Ascending aorta (tissue), 2 donors: ENCODE measurements at places on chromosomes 5 and 9.

GRCh38 chr9:133708246-133709014, 29.7 kb downstream of the SARDH start:
- no peaks in the 10 kb centered on the region for H3K36me3 ChIP-seq
- no peak overlapping the region for H3K27ac ChIP-seq
- no peak for DNase-seq
- no peak overlapping the region for H3K4me3 ChIP-seq
- H3K4me1 ChIP-seq: no peaks in the 10 kb centered on the region

DNA sequence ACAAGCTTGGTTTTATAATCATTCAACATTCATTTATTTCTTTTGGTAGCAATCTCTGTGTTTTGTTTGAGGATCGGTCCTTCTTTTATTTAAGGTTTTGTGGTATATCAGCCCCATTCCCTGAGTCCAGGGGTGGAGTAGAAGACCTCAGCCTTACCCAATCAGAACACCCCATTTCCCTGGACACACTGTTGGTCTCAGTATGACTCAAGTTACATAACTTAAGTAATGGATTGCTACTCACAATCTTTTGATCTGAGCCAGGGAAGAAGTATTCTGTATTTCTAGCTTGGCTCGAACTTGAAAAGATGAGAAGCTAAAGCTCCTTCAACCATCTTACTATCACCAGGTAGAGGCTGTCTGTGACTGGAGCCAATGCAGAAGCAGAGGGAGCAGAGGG, 175.2 kb upstream of the HAPLN1 start:
- no peak overlapping the region for H3K27ac ChIP-seq
- H3K4me1 ChIP-seq: no peaks in the 10 kb centered on the region
- no peaks in the 10 kb centered on the region for H3K36me3 ChIP-seq
- no peak for DNase-seq
- no peaks in the 10 kb centered on the region for H3K27me3 ChIP-seq

GRCh38 chr5:172541773-172542136, 87.4 kb upstream of the SH3PXD2B start:
- H3K4me3 ChIP-seq: no peak overlapping the region
- no peak for DNase-seq
- H3K27ac ChIP-seq: no peak overlapping the region
- no peaks in the 10 kb centered on the region for H3K36me3 ChIP-seq
- no peaks in the 10 kb centered on the region for H3K27me3 ChIP-seq
- no peaks in the 10 kb centered on the region for H3K4me1 ChIP-seq

- H3K36me3 ChIP-seq: no peaks in the 10 kb centered on the region
- H3K4me1 ChIP-seq: peaks cover 4% of the 10 kb centered on the region
Observed at GRCh38 chr9:89690334-89690912, 85.6 kb downstream of the GADD45G start.

- no peaks in the 10 kb centered on the region for H3K4me1 ChIP-seq
- no peak overlapping the region for H3K27ac ChIP-seq
- H3K4me3 ChIP-seq: no peak overlapping the region
- H3K27me3 ChIP-seq: no peaks in the 10 kb centered on the region
Observed at GRCh38 chr5:65873181-65873750, 53.1 kb upstream of the ERBIN start.

- no peaks in the 10 kb centered on the region for H3K4me1 ChIP-seq
- DNase-seq: no peak
- no peaks in the 10 kb centered on the region for H3K36me3 ChIP-seq
- no peak overlapping the region for H3K27ac ChIP-seq
Observed at GRCh38 chr5:135491552-135492318, 39.6 kb upstream of the TIFAB start.

DNA sequence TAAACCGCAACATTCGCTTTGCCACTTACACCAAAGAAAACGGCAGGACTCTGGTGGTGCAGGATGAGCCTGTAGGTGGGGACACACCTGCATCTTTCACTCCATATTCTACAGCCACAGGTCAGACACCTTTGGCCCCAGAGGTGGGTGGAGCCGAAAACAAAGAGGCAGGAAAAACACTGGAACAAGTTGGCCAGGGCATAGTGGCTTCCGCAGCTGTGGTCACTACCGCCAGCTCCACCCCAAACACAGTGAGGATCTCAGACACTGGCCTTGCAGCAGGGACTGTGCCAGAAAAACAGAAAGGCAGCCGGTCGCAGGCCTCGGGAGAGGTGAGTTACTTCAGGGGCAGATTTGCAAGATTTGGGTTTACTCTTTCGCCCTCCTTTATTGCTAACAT, 33.8 kb downstream of the KDM3B start:
- DNase-seq: no peak
- no peak overlapping the region for H3K4me3 ChIP-seq
- H3K27me3 ChIP-seq: no peaks in the 10 kb centered on the region
- no peak overlapping the region for H3K27ac ChIP-seq
- no peaks in the 10 kb centered on the region for H3K4me1 ChIP-seq

DNA sequence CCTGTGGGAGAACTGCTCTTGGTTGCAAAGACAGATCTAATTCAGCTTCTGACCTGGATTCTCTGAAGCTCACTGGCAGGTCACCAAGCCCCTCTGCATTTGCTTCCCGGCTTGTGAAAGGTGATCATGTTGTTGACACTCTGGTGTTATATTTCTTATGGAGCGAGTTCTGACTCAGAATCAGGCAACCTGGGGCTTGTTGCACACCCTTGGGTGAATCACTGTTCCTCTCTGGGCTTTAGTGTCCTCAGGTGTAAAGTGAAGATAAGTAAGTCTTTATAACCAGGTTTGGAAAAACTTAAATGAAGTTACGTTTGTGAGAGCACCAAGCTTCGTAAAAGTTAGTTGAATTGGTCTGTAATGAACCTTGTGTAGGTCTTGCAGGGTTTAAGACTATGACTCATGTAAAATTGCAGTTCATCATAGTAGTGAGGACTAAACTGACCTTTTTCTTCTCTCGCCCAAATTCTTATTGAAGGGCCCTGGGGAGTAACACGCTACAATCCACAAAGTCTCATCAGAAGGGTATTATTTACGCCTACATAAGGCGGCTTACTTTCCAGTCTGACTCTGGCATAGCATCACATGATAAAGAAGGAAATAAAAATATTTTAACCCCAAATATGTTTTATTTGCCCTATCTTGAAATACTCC, 218.6 kb downstream of the TMEM38B start:
- H3K27ac ChIP-seq: no peak overlapping the region
- DNase-seq: no peak
- no peaks in the 10 kb centered on the region for H3K4me1 ChIP-seq
- no peaks in the 10 kb centered on the region for H3K27me3 ChIP-seq
- H3K4me3 ChIP-seq: no peak overlapping the region
- H3K36me3 ChIP-seq: no peaks in the 10 kb centered on the region

DNA sequence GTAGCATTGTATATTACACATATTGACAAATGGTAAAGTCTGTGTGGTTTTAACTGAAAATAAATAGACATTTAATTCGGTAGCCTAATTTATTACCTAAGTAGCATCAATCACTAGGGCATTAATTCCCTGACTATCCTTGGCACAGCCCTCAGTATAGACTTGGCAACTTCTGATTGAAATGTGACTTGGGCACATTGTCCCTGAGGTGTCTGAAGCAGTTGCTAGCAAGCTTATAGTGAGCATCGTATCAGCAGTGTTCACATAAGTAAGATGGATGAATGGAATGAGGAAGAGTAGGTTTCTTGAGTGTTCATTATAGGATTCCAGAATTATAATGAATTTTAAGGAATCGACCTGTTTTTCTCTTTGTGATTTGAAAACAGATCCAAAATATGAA, 16.1 kb downstream of the LURAP1L start:
- H3K4me1 ChIP-seq: no peaks in the 10 kb centered on the region
- DNase-seq: no peak
- H3K27ac ChIP-seq: no peak overlapping the region
- no peak overlapping the region for H3K4me3 ChIP-seq
- no peaks in the 10 kb centered on the region for H3K27me3 ChIP-seq

DNA sequence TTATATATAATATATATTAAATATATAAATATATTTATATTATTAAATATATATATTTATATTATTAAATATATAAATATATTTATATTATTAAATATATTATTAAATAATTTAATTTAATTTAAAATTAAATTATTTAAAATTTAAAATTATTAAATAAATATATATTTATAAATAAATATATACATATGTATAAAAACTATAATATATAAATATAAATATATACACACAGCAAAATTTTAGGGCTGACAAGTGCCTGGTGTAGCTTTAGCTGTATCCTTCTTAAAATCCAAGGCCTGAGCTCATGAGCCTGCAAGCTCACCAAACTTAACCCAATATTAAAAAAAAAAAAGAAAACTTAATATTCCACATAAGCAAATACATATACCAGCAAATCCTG, 53.2 kb downstream of the UBAP2 start:
- DNase-seq: no peak
- H3K36me3 ChIP-seq: peaks cover 11% of the 10 kb centered on the region
- no peaks in the 10 kb centered on the region for H3K4me1 ChIP-seq

DNA sequence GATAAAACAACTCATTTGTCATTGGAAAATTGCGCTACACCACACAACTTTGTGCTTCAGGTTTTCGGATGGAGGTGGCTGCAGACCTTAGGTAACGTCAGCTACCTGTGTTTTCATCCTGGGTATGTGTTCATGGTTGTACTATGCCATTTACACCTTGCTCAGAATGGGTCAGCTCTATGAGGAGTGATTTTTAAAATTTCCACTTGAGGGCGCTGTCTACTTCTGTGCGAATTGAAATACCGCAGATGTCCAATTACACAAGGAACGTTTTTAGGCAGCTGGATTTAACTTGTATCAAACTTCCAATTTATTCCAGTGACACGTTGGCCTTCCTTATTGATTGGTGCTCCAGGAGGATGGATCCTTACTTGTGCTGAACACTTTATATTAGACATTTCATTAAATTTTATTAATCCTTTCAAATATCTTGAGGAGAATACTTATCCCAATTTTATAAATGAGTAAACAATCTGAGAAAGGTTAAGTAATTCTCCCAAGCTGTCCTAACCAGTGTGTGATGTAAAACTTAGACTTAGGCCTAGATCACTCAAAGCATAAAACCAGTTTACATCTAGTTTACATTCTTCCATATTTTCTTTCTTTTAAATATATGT, 23.4 kb downstream of the DMRTA1 start:
- H3K27me3 ChIP-seq: no peaks in the 10 kb centered on the region
- H3K27ac ChIP-seq: no peak overlapping the region
- no peak overlapping the region for H3K4me3 ChIP-seq
- DNase-seq: no peak
- H3K36me3 ChIP-seq: no peaks in the 10 kb centered on the region

DNA sequence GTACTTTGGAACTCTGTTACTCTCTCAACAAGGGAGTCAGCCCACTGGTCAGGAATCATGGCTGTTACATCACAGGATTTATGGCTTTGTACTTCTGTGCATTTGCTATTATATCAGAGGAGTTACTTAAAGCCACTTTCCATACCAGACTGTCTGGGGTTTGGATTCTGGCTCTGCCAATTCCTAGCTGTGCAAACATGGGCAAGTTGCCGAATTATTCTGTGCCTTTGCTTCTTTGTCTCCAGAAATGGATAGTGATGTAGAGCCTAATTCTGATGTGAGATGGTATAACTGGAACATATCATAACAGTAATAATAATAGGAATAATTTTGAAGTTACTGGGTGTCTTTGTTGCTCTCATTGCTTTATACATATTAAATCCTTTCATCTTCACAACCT, 1047.3 kb upstream of the SEMA6A start:
- H3K36me3 ChIP-seq: no peaks in the 10 kb centered on the region
- H3K27ac ChIP-seq: no peak overlapping the region
- H3K27me3 ChIP-seq: no peaks in the 10 kb centered on the region
- DNase-seq: no peak
- H3K4me3 ChIP-seq: no peak overlapping the region
- H3K4me1 ChIP-seq: no peaks in the 10 kb centered on the region

DNA sequence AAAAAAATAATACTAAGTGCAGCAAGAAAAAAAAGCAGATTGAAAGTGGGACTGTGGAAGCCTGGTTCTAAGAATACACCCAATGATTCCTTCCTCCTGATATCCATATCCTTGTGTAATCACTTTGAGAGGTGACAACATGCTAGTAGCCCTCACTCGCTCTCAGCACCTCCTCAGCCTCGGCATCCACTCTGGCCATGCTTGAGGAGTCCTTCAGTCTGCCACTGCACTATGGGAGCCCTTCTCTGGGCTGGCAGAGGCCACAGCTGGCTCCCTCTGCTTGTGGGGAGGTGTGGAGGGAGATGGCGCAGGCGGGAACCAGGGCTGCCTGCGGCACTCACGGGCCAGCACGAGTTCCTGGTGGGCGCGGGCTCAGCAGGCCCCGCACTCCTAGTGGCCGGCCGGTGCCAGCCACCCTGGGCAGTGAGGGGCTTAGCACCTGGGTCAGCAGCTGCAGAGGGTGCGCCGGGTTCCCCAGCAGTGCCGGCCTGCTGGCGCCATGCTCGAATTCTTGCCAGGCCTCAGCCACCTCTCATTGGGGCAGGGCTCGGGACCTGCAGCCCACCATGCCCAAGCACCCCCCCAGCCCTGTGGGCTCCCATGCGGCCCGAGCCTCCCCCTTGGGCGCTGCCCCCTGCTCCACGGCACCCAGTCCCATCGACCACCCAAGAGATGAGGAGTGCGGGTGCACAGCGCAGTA, 24.5 kb upstream of the SELENOP start:
- no peak for DNase-seq
- no peaks in the 10 kb centered on the region for H3K36me3 ChIP-seq
- no peaks in the 10 kb centered on the region for H3K27me3 ChIP-seq
- H3K4me1 ChIP-seq: peaks cover 4% of the 10 kb centered on the region
- H3K27ac ChIP-seq: no peak overlapping the region

DNA sequence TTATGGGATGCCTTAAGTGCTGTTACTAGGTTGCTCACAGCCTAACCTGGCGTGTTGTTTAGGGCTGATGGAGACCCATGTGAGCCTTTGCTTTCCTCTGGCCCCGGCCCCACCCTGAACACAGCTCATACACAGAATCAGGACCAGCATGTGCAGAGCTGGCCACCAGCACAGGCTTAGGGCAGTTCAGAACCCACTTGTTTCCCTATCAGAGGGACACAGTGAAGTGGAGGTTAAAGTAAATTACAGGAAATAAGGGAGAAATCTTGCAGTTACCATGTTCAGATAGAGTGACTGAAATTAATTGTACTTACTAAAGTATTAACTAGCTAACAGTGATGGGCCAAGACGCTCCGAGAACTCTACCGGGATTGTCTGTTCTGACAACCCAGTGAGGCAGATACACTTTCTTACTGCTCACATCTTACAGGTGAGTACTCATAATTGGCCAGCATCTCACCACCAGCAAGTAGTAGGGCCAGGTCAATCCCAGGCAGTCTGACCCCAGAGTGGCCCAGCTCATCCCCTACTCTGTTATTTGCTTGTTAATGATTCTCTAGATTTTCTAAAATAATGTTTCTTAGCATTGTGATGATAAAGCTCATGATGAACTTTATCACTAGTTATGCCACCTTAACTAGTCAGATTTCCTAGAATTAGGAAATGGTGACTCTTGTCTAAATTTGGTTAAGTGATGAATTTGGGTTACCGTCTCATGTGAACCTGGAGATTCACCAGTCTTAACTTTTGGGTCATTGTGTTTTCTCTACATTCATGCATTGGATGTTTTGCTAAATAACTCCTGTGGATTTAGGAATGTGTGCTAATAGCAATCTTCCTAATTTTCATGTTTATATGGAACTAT, 15.4 kb downstream of the CCT5 start:
- H3K4me1 ChIP-seq: no peaks in the 10 kb centered on the region
- no peak overlapping the region for H3K4me3 ChIP-seq
- no peak for DNase-seq
- peaks cover 38% of the 10 kb centered on the region for H3K36me3 ChIP-seq
- H3K27ac ChIP-seq: no peak overlapping the region
- no peaks in the 10 kb centered on the region for H3K27me3 ChIP-seq
